GM23338 (cell line): ENCODE measurements at places on chromosomes 7 and 10. TPM values are rescaled to one million over a fixed set of nuclear protein-coding genes. Genes with fewer than 3 reads are reported as not detected.
A peak's percentile ranks its signal among the peaks of the same experiment; 100 is the strongest.

DNA sequence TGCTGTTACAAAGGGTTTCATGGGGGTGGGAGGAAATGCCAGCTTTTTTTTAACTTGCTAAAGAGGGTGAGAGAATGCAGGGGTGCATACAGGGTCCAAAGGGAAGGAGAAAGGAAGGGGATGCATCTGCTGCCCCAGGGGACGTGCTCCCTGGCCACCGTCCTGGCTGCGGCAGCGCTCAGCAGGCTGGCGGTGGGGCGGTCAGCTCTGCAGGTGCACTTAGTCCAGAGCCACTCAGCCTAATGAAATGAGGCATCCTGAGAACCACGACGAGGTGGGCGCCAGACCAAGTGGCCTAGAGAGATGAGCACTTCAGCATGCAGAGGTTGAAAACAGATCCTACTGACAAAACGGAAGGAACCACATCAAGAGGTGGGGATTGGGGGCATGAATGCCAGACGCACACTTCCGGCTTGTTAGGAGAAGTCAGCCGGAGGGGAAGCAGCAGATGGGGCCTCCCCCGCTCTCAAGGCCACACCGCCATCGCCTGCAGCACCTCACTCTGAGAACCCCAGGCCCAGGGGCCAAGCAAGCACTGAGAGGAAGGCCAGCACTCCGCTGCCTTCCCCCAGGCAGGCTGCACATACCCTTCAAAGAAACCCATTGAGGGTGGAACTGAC, 94.5 kb downstream of the MAD1L1 start:
- no peaks in the 10 kb centered on the region for H3K27me3 ChIP-seq
- DNase-seq = no peak
- no peak overlapping the region for H3K4me3 ChIP-seq
- H3K4me1 ChIP-seq = no peaks in the 10 kb centered on the region

DNA sequence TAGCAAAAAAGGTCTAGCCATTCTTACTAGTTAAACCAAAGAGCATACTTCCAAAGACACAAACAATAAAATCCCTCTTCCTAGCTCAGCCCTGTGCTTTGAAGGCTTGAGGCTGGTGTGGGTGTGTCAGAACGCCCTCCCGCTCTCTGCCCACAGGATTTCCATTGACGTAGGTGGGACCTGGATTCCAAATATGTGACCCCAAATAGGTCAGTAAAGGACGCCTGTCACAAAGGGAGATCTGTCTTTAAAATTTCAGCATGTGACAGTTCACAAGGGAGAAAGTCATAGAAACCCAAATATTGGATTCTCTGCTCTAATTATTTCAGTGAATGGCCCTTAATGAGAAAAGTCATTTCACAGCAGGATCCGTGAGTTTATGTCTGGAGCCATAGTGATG, 39.9 kb upstream of the LYZL1 start:
- no peak overlapping the region for H3K4me3 ChIP-seq
- no peak for DNase-seq
- no peak overlapping the region for H3K27ac ChIP-seq
- H3K27me3 ChIP-seq = no peaks in the 10 kb centered on the region

GRCh38 chr7:119708891-119709290, 564.1 kb upstream of the KCND2 start:
- no peak for DNase-seq
- H3K4me3 ChIP-seq = no peak overlapping the region
- H3K27me3 ChIP-seq = no peaks in the 10 kb centered on the region
- H3K4me1 ChIP-seq = no peaks in the 10 kb centered on the region
- no peak overlapping the region for H3K27ac ChIP-seq

DNA sequence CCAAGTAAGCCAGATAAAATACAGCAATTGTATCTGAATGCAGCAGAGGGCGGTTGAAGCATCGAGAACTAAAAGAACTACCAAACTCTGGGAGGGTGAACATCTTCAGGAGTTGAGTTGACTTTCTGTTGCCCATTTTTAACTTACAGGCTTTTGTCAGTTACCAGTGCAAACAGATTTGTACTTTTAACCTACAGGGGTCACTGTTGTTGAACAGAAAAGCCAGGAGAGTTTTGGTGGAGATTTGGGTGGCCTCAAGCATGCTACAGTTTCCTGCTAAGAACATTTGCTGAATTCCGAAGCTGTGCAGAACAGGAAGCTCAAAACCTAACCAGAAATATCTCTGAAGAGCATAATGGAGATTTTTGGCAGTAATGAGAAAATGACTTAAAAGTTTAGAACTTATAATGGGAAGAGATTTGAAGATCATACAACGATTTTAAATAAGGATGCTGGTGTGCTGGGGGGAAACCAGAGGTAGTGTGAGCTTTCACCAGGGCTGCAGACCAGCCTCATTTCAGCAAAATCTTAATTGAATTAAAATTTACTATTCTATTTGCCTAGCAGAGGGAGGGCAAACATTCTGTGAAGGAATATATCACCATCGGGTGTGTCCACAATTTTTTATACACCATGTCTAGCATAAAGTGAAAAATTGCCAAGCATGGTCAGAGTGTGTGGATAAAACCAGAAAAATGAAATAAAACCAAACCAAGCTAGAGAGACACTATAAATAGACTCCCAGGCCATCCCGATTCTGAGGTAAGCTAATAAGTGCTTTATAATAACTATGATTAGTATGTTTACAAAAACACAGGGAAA, 208.6 kb upstream of the CCDC6 start:
- DNase-seq = peak; percentile 89
- no peaks in the 10 kb centered on the region for H3K27me3 ChIP-seq
- no peaks in the 10 kb centered on the region; the same call in 1 of the 2 replicates for H3K36me3 ChIP-seq

The SCART1 gene
- total RNA-seq = 0.19 and 0.59 TPM in 2 replicates

The BICC1 gene
- 2.1 and 2.2 TPM in 2 replicates for total RNA-seq

- H3K27ac ChIP-seq = no peak overlapping the region
- H3K4me3 ChIP-seq = no peak overlapping the region
- H3K4me1 ChIP-seq = no peaks in the 10 kb centered on the region; the same call in 1 of the 2 replicates
- no peak for DNase-seq
- no peaks in the 10 kb centered on the region for H3K27me3 ChIP-seq
Observed at GRCh38 chr10:775245-776075, 86.0 kb upstream of the DIP2C start.

DNA sequence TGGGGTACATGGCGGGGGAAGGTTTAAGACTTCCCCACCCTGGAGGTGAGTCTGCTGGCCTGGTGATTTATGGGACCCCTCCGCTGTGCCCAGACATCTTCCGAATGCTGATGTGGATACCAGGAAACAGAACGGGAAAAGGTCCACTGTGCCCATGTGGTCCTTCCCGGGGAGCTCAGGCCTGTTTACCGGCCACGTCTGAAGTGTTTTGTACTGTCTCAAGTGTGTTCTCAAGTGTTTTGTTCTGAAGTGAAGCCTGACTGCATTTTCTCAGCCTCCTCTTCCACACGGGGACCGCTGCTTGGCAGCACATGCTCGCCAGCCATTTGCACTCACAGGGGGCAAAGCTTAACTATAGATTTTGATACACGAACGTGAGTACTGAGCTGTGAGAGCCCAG, 127.2 kb downstream of the TEX36 start:
- H3K36me3 ChIP-seq = no peaks in the 10 kb centered on the region
- no peak overlapping the region for H3K27ac ChIP-seq
- H3K4me1 ChIP-seq = no peaks in the 10 kb centered on the region
- H3K4me3 ChIP-seq = no peak overlapping the region
- H3K27me3 ChIP-seq = no peaks in the 10 kb centered on the region

The VWDE gene
- total RNA-seq = 35.3 and 45.5 TPM in 2 replicates

GRCh38 chr10:44045020-44045419, 339.9 kb downstream of the CXCL12 start:
- 0 out of 2 replicates have a peak, but pooled peaks cover 7% of the 10 kb centered on the region for H3K4me1 ChIP-seq
- no peaks in the 10 kb centered on the region for H3K27me3 ChIP-seq
- H3K4me3 ChIP-seq = no peak overlapping the region
- no peak overlapping the region for H3K27ac ChIP-seq

The ANKMY2 gene
- total RNA-seq = 9.2 and 9.5 TPM in 2 replicates

DNA sequence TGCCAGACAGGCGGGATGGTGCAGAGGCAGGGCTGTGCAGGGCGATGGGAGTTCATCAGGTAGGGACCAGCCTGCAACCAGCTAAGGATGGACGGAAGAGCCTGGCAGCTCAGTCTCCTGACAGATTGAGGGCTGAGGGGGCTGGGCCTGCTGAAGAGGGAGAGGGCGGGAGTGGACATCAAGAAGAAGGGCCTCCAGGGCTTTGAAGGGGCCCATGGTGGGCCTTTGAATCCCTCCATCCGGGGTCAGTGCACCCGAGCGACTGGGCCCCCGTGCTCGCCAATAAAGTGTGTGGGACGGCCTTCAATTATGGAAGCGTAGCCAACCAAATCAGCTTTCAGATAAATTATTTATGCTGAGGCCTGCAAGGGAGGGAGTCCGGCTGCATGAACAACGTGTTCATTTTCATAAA, 431.2 kb downstream of the RPS24 start:
- no peaks in the 10 kb centered on the region for H3K36me3 ChIP-seq
- no peak overlapping the region for H3K27ac ChIP-seq
- H3K4me1 ChIP-seq = 0 out of 2 replicates have a peak, but pooled peaks cover 3% of the 10 kb centered on the region
- DNase-seq = no peak
- H3K4me3 ChIP-seq = no peak overlapping the region

DNA sequence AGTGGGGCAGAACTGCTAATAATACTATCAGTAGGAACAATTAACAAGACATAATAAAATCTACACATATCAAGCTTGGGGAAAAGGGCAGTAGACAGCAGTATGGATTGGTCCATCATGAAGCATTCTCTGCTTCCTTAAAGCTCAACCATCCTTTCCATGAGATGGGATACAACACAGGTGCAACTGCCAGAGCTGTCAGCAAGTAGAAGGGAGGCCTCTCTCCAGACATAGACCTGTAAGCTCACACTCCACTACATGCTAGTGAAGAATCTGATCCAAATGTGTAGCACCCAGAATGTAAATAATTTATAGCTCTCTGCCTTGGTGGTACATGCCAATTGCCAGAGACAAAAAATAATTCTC, 41.5 kb upstream of the ANAPC16 start:
- H3K4me1 ChIP-seq = no peaks in the 10 kb centered on the region
- H3K27ac ChIP-seq = peak overlapping the region; percentile 72; the same call in 1 of the 2 replicates
- H3K36me3 ChIP-seq = no peaks in the 10 kb centered on the region
- DNase-seq = no peak
- H3K4me3 ChIP-seq = no peak overlapping the region
- H3K27me3 ChIP-seq = no peaks in the 10 kb centered on the region

DNA sequence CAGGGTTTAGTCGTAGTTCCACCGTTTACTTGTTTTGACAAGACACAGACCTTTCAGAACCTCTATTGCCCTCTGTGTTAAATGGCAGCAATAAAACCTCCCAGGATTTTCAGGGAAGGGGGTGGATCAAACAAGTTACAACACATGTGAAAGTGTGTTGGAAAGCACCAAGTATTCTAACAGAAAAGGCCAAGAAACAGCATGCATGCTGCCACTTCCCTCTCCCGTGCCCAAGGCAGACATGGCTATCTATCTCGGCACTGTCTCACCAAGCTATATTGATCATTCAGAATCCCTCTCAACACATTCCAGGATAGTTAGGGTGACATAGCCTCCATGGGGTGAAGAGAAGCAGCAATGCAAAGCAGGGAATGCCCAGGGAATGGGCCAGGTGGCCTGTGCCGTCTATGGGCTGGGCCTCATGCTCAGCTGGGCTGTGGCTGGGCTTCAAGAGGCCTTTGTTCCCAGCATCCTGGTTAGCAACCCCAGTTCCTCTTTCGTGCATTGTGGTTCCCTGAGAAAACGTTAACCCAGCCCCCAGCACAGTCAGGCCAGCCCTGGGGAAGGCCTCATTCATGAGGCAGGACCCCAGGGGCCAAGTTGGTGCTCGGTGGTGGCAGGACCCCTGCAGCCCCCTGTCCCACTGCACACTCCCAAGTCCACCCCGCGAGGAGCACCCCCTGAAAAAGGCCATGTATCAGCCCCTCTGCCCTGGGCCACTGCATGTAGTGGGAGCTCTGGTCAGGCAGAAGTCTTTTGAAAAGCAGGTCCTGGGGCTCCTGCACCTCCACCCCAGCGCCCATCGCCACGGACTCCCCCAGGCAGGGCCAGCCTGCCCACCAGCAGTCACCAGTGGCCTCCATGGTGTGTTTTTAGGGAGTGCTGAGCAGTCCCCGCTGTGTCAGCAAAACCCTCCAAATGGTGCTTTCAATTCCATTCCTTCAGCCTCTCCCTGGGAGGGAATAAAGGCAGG, 25.5 kb downstream of the VSIR start:
- no peaks in the 10 kb centered on the region for H3K36me3 ChIP-seq
- DNase-seq = no peak
- H3K27me3 ChIP-seq = no peaks in the 10 kb centered on the region
- 0 out of 2 replicates have a peak, but pooled peaks cover 5% of the 10 kb centered on the region for H3K4me1 ChIP-seq
- H3K27ac ChIP-seq = no peak overlapping the region
- no peak overlapping the region for H3K4me3 ChIP-seq

- DNase-seq = no peak
- no peaks in the 10 kb centered on the region for H3K36me3 ChIP-seq
- H3K27ac ChIP-seq = no peak overlapping the region
- H3K27me3 ChIP-seq = no peaks in the 10 kb centered on the region
- no peaks in the 10 kb centered on the region for H3K4me1 ChIP-seq
Observed at GRCh38 chr7:46109437-46109836, 188.4 kb upstream of the IGFBP3 start.

GRCh38 chr7:14691034-14691433, 211.5 kb downstream of the DGKB start:
- H3K4me1 ChIP-seq = peaks cover 6% of the 10 kb centered on the region
- H3K36me3 ChIP-seq = no peaks in the 10 kb centered on the region
- DNase-seq = no peak

The LRIT1 gene
- 0.07 TPM in 1 of 2 replicates, not detected in the other for total RNA-seq

The KIF11 gene
- total RNA-seq = 50.3 and 56.7 TPM in 2 replicates

DNA sequence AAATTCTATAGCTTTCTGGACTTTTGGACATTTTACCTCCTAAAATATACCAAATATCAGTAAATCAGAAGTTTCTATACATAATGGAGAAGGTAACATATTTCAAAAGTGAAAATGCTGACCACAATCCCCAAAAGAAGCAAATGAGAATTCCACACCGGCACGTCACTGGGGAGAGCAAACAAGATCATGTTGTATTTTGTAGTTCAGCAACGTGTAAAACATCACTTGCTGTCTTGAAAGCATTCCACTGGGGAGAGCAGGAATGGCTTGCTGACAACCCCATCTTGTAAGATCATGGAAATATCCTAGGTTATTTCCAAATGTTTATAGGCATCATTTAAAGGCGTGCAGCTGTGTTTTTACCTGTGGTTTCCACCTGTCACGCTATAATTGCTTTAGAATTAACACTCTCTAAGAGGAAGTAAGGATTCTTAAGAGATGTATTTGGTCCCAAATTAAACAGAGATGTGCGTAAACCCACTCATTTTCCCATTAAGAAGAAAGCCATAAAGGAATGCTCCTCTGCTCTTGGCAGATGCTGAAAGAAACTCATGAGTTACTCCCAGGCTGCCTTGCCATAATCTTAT, 397.1 kb upstream of the POT1 start:
- H3K36me3 ChIP-seq = no peaks in the 10 kb centered on the region
- H3K27ac ChIP-seq = no peak overlapping the region
- DNase-seq = no peak
- no peaks in the 10 kb centered on the region for H3K27me3 ChIP-seq

The TAS2R4 gene
- 3.3 and 4.2 TPM in 2 replicates for total RNA-seq

- H3K4me1 ChIP-seq = peaks cover 12% of the 10 kb centered on the region
- H3K4me3 ChIP-seq = no peak overlapping the region
- H3K27me3 ChIP-seq = no peaks in the 10 kb centered on the region
- H3K36me3 ChIP-seq = no peaks in the 10 kb centered on the region
- no peak for DNase-seq
Observed at GRCh38 chr10:29533696-29534285, 101.0 kb downstream of the SVIL start.

The ZC3HAV1L gene
- 10.1 and 11.3 TPM in 2 replicates for total RNA-seq

- H3K36me3 ChIP-seq = no peaks in the 10 kb centered on the region
- no peak overlapping the region for H3K4me3 ChIP-seq
- no peaks in the 10 kb centered on the region for H3K27me3 ChIP-seq
- DNase-seq = no peak
Observed at GRCh38 chr10:13651969-13652720, 65.4 kb downstream of the PRPF18 start.
